ENCODE measurements at places on chromosomes 16 and 17. TPM values are rescaled to one million over a fixed set of nuclear protein-coding genes. Genes with fewer than 3 reads are reported as not detected.

GRCh38 chr16:27385398-27385797 lies 16.6 kb upstream of the IL21R start:
- no peak for DNase-seq

DNA sequence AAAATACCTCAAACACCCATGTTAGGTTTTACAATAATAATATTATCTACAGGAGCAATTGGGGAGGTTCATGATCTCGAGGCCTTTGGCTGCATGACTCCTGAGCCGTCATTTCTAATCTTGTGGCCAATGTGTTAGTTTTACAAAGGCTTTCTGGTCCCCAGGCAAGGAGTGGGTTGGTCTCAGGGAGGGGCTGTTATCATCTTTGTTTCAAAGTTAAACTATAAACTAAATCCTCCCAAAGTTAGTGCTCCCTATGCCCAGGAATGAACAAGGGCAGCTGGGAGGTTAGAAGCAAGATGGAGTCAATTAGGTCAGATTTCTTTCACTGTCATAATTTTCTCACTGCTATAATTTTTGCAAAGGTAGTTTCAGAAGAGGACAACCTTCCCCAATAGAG lies 9.1 kb upstream of the CCL5 start:
- DNase-seq = no peak

MT1M gene
- 40.3 TPM for total RNA-seq

LRRC75A gene
- 2.5 TPM for total RNA-seq

UTP4 gene
- 36.5 TPM for total RNA-seq

Data from upper lobe of right lung (tissue), 1 donor.